ENCODE measurements at places on chromosomes 5 and 9.

GRCh38 chr5:129367883-129368282 lies 92.2 kb upstream of the ADAMTS19 start:
- DNase-seq, result no peak

DNA sequence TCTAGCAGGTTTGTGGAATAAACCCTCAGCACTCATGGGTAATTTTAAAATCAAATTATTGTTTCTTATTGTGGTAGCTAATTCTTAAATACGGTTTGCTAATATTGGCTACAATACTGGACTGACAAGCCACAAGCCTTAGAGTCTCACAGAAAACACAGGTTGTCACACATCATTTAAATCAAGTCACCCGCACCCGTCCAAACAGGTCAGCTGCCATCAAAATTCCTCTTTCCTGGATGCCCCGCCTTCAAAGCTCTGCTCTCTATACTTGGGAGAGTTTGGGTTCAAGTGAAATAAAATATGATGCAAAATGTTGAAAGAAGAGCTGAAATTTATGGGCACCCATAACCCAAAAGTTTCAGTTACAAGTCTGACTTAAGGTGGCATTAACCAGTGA lies 12.3 kb upstream of the SUSD1 start:
- DNase-seq, result no peak

DNA sequence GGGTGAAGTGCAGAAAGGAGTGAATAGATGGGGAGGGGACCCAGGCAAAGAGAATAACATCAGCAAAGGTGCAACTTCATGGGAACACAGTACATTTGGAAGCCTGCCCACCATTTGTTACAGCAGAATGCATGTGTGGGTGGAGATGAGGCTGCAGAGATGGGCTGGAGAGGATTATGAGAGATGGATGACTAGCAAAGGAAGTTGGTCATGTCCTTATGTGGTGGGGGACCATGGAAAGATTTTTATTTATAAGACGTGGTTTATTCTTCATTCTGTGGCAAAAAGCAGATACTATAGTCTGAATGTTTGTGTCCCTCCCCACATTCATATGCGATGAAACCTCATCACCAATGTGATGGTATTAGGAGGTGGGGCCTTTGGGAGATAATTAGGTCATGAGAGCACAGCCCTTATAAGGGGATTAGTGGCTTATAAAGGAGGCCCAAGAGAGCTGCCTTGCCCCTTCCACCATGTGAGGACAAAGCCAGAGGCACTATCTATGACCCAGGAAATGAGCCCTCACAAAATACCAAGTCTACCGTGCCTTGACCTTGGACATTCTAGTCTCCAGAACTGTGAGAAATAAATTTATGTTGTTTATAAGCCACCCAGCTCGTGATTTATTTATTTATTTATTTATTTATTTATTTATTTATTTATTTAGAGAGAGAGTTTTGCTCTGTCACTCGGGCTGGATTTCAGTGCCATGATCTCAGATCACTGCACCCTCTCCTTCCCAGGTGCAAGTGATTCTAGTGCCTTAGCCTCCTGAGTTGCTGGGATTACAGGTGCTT lies 483.7 kb downstream of the RAB3C start:
- no peak for DNase-seq

- DNase-seq, result no peak
These were observed 96.8 kb downstream of the ANKRD18B start for GRCh38 chr9:33620738-33621439.

DNA sequence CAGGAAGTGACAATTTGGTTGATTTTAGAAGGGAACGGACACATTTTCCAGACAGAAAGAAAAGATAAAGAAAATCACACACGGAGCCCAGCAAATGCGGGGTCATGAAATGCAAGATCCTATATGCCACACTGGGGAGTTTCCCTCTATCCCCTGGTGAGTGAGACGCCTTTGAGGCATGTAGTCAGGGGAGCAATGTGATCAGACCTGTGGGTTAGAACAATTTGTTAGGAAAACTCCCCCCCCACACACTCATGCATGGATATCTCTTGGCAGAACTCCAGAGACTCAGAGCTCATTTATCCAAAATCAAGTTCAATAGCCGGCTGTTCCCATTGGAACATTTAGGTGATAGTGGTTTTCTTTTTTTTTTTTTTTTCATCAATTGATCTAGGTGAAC lies 71.7 kb upstream of the TRIO start:
- no peak for DNase-seq

- no peak for DNase-seq
These were observed 4.1 kb upstream of the NDFIP1 start for GRCh38 chr5:142104491-142104890.

DNA sequence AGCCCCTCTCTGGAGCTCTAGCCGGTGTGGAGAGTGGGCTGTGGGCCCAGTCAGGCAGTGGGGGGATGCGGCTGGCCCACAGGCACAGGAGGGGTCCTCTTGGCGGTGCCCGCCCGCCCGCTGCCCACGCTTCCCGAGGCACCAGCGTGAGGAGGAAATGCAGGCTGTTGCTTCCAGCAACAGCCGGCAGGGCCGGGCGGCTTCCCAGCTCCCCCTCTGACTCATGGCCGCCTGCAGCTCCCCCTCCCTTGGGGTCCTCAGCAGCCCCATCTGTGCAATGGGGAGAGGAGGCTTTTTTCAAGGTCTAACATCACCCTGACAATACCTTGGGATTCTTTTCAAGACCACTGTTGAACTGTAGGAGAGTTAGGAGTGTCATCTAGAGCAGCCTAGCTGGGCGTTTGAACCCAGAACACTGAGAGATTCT lies 10.4 kb downstream of the CXXC5 start:
- DNase-seq, result no peak

DNA sequence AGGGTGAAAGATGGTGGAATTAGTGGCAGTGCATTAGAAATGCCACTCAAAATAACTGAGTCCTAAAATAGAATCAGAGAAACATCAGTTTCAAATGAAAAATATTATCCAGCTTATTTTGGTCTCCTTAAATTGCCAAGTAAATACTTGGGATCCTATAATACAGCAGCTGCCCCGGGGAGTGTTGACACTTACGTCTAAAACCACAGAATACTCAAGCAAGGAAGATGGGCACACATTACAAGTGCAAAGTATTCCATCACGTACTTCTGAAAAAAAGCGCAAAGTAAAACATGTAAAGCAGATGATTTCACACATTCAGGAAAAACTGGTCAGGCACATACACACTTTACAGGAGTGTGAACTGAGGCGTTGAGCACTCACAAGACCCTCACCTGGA lies 2.4 kb upstream of the ARHGEF37 start:
- DNase-seq, result no peak

DNA sequence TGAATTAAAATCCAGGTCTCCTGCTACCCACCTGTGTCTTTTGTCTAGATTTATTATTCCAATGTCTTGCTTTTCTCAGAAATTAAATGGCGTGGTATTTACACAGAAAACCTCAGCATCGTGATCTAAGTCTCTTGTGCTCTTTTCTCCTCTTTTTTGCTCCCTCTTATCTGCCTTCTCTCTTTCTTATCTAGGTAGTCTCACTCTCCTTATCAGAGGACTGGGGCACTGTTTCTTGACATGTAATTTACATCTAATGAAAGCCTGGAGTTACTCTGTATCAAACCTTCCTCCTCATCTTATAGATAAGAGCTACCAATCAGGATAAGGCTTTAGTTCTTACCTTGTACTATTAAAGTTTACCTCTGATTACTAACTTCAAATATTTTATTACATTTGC lies 933.8 kb downstream of the TLE1 start:
- no peak for DNase-seq

- DNase-seq, result no peak
These were observed 67.5 kb downstream of the ZCCHC7 start for GRCh38 chr9:37187713-37188439.

GRCh38 chr5:553874-554273 lies 29.6 kb upstream of the SLC9A3 start:
- DNase-seq, result no peak

DNA sequence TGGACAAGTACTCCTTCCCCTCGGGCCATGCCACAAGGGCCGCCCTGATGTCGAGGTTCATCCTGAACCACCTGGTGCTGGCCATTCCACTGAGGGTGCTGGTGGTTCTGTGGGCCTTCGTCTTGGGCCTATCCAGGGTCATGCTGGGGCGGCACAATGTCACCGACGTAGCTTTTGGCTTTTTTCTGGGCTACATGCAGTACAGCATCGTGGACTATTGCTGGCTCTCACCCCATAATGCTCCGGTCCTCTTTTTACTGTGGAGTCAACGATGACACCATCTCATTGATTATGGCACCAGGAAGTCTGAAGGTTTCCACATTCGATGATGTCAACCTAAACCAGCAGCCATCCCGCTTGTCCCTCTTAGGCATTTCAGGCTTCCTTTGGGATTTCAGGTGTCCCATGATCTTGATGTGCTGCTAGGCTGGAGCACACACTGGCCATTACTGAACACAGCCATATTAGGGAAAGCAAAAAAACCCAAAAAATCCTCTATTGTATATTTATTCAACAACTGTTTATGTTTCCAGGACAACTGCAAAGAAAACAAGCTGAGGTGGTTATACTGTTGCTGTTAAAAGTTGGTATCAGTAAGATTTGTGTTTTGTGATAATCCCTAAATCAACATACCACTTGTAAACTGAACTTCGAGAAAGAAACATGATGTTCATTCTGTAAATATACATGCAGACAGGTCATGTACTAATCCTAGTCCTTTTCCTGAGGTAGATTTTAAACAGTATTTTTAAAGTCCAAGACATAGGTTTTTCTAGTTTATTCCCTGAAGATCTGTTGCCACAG lies 1.1 kb downstream of the PLPP6 start:
- no peak for DNase-seq

GRCh38 chr9:79686381-79687130 lies 114.8 kb downstream of the TLE4 start:
- no peak for DNase-seq

GRCh38 chr5:10036136-10036815 lies 213.4 kb downstream of the ATPSCKMT start:
- DNase-seq, result no peak

DNA sequence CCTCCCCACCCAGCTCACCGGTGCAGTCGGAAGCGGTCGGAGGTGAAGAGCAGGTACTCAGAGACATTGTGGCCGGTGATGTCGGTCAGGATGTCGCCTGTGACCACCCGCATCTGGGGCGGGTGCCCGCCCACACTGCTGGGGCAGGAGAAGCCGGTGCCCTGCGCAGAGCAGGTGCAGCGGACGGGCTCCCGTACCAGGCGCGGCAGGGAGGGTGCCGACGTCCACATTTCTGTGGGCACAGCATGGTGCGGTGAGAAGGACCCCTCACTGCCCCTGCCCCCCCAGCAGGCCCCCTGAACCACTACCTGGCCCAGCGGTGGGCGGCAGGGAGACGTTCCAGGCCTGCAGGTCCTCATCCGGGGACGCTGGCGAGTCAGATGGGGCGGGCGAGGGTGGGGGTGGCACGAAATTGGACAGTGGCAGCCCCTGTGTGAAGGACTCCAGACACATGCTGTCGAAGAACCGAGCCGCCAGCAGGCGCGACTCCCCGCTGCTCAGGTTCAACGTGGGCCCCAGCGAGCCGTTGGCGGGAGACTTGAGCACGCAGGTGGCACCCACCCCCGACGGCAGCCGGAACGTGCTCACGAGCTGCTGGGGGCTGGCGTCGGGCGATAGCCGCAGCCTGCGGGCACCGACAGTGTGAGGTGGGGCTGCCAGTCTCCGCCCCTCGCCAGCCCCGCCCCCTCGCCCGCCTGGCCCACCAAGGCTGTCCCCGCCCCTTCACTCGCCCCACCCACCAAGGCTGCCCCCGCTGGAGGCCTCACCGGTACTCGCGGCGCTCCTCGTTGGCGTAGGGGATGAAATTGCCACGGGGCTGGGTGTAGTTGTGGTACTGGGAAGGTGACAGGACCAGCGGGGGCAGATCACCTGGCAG lies 15.1 kb downstream of the ABCA2 start:
- no peak for DNase-seq

DNA sequence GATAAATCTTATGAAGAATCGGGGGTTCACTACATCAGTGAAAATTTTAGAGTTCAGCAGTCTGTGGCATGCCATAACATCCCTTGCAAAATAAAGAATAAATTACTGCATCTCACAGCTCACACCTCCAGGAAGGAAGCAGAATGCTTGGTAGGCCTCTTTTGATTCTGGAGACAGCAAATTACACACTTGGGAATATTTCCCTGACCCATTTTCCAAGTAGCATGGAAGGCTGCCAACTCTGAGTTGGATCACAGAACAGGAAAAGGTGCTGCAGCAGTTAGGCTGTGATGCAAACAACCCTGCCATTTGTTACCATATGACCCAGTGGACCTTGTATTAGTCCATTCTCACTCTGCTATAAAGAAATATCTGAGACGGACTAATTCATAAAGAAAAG lies 293.5 kb downstream of the ASTN2 start:
- DNase-seq, result no peak

DNA sequence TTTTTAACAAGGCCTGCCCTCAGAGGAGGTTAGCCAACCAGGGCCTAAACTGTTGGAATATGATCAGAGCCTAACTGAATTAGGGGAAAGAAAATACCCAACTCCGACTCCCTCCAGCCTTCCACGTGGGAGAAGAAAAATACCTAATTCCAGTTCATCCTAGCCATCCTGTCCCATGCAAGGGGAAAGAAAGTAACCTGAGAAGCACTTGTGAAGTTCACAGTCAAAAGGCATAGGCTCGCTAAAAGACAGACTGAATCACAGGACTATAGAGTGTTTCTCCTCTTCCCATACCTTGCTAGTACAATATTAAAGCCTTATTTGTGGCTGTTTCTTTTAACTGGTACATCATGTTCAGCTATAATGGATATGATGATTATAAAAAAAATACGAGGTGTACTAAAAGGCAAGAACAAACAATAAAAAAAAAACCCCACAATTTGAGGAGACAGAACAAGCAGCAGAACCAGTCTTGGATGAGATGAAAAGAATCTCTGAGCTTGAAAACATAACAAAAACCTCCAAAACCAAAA lies 18.0 kb upstream of the ATP10B start:
- DNase-seq, result no peak

DNA sequence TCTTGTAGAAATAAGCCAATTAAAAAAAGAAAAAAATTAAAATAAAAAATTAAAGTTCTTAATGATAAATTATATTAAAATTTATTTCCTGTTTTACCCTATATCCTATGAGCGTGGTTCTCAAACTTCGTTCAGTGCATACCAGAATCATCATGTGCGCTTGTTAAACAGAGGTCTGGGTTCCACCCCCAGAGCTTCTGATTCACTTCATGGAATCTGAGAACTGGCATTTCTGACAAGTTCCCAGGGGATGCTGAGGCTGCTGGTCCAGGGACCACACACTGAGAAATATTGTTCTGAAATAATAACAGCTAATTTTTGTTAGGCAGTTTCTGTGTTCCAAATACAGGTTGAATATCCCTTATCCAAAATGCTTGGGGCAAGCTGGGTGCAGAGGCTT lies 79.3 kb downstream of the TMC1 start:
- no peak for DNase-seq

- no peak for DNase-seq
These were observed 368 bp downstream of the SURF1 start for GRCh38 chr9:133355881-133356357.

- DNase-seq, result no peak
These were observed 53.4 kb downstream of the CETN3 start for GRCh38 chr5:90356176-90356575.

DNA sequence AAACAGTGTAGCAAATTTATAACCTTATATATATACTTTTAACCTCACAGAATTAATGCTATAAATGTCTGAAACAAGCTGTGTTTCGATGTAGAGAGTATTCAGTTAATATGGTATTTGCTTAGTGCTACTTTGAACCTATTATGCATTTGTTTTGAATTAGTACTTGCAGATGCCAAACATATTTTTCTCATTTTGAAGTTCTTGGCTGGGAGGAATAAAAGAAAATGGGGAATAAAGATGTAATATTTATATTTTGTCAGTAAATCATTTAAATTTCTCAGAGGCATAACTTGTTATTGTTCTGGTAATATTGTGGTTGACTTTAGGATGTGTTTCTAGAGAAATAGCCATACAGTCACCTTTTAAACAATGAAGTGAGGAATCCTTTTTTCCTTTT lies 175.9 kb upstream of the IZUMO3 start:
- no peak for DNase-seq
